Pancreas (tissue), 10 donors: ENCODE measurements at places on chromosomes 1 and 21. TPM values are rescaled to one million over a fixed set of nuclear protein-coding genes. Genes with fewer than 3 reads are reported as not detected.

- no peak for DNase-seq
- H3K27me3 ChIP-seq, result no peaks in the 10 kb centered on the region
- H3K4me3 ChIP-seq, result no peak overlapping the region
- peaks cover 6% of the 10 kb centered on the region for H3K4me1 ChIP-seq
- H3K36me3 ChIP-seq, result no peaks in the 10 kb centered on the region
Measured at GRCh38 chr1:206551296-206551985, 44.1 kb downstream of the RASSF5 start.

- H3K4me3 ChIP-seq, result no peak overlapping the region
- H3K4me1 ChIP-seq, result no peaks in the 10 kb centered on the region
- no peak overlapping the region for H3K27ac ChIP-seq
Measured at GRCh38 chr1:216310776-216311175, 112.5 kb downstream of the USH2A start.

DNA sequence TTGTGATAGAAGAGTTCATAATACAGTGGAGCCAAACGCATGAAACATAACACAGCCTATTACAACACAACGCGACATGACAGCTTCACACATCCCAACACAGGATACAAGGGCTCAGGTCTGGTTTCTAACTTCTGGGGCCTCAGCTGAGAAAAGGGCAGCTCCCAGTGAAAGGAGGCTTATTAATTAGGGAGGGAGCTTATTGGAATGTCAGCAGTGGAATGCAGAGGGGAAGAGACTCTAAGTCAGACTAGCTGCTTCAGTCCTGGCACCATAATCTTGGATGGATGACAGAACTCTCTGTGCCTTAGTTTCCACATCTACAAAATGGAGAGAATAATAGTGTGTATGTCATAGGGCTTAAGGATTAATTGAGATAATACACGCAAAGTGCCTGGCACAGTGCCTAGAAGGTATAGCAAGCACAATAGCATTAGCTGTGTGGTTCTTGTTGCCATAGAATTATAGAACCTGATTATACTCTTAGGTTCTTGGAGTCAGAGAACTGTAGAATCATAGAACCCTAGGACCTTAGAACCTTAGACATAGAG, 22.7 kb upstream of the SLC2A1 start:
- H3K36me3 ChIP-seq, result no peaks in the 10 kb centered on the region
- no peaks in the 10 kb centered on the region for H3K4me1 ChIP-seq
- H3K27ac ChIP-seq, result no peak overlapping the region
- no peak overlapping the region for H3K4me3 ChIP-seq
- no peak for DNase-seq
- no peaks in the 10 kb centered on the region for H3K27me3 ChIP-seq

The C1QTNF12 gene
- 4.8 TPM for polyA plus RNA-seq

The L1TD1 gene
- not detected for polyA plus RNA-seq

The C1orf87 gene
- not detected for polyA plus RNA-seq
